ENCODE measurements at places on chromosomes 3 and 15.
A peak's percentile ranks its signal among the peaks of the same experiment; 100 is the strongest.

DNA sequence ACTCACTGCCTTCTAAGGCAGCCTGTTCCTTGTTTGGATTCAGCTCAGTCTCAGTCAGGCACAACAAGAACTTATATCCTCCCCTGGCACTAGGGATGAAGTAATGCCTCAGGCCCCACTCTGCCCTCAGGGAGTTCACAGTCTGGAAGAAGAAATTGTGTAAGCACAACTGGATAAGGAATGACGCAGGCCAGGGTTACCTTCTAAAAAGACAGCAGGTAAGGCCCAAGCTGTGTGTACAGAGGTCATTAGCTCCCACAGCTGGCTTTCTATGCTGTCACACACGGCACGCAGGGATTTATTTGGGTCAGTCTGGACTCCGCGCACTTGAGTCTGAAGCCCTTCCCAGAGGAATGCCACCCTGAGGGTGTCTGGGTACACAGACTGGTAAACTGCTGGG, 82.9 kb downstream of the IQSEC1 start:
- DNase-seq, result no peak

DNA sequence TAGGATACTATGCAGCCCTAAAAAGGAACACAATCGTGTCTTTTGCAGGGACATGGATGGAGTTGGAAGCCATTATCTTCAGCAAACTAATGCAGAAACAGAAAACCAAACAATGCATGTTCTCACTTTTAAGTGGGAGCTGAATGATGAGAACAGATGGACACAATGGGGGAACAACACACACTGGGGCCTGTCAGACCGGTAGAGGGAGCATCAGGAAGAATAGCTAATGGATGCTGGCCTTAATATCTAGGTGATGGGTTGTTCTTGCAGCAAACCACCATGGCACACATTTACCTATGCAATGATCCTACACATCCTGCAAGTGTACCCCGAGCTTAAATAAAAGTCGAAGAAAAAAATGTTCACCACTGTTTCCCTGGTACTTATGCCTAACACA, 17.5 kb downstream of the SENP7 start:
- DNase-seq, result no peak

GRCh38 chr3:155231792-155232191, 61.7 kb downstream of the STRIT1 start:
- no peak for DNase-seq

DNA sequence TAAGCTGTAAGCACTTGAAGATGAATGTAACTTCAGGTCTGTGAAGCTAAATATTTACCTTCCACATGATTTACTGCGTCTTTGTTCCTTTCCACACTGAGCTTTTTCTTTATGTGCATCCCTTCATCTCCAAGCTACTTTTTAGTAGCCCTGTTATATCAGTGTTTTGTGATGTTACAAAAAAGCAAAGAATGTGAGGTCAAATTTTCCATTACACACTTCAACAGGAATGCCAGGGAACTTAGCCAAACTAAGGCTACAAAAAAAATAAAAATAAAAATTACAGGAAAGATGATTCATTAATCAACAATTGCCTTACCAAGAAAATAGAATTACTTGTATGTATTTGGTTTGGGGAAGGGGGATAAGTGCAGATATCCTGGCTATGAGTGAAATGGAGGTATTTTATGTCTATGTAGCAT, 73.0 kb downstream of the FILIP1L start:
- DNase-seq, result no peak

DNA sequence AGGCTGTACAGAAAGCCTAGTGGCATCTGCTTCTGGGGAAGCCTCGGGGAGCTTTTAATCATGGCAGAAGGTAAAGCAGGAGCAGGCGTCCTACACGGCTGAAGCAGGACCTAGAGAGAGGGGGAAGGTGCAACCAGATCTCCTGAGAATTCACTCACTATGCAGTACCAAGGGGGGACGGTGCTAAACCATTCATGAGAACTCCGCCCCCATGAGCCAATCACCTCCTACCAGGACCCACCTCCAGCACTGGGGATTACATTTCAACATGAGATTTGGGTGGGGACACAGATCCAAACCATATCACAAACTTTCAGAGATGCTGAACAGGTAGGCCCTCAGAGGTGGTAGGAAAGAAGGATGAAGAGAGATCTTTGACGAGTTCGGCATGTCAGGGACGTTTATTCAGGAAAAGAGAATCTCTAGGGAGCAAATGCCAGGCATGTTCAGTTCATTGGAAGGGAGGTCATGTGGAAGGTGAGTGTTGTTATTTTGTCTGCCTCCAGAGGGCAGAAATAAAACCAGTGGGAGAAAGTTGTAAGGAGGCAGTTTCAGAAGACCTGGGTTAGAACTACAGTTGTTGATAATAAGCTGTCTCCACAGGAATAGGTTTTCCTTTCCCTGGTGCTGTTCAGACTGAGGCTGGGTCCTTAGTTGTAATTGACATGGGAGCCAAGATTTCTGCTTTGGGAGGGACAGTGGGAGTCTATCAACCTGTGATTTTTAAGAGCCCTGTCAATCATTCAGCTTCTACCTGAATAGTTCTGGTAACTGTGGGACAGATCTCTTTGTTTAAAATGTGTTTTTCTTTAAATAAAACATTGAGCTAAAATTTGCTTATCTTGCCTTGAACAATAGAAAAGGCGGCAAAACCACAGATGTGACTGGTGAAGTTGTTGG, 4.3 kb upstream of the FNDC3B start:
- no peak for DNase-seq

GRCh38 chr15:62417439-62417838, 252.4 kb upstream of the C2CD4B start:
- no peak for DNase-seq

DNA sequence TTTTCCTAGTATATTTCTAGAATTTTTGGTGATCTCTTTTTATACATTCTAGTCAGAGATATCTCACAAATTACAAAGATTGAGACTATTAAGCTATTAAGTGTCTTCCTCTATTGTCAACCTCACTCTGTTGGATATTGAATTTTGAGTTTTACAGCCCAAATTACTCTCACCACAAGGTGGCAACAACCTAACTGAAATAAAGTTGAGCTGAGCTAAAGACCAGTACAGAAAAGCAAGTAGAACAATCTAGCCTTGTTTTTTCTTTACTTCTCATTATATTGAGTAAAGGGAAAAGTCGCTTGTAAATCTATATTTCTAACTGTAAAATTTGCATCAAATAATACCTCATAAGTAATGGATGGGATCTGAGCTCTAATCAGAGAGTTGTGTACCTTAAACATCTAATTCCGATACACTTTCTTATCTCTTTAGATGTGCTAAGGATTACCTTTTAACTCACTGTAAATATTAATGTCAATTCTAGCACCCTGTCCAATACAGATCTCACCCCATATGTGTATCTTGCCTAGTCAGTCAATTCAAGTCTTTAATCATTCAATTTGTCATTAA, 13.6 kb upstream of the COMMD2 start:
- no peak for DNase-seq

GRCh38 chr3:192916371-192917027, 1.2 kb downstream of the MB21D2 start:
- peak; percentile 18 for DNase-seq

- DNase-seq, result no peak
Observed at GRCh38 chr3:75396316-75396802, 267.8 kb upstream of the FRG2C start.
